ENCODE measurements at places on chromosomes 1 and 21. TPM values are rescaled to one million over a fixed set of nuclear protein-coding genes. Genes with fewer than 3 reads are reported as not detected.

- DNase-seq: peak; percentile 39
- H3K4me1 ChIP-seq: peaks cover 27% of the 10 kb centered on the region
- H3K27me3 ChIP-seq: no peaks in the 10 kb centered on the region
- peak overlapping the region; percentile 67 for H3K27ac ChIP-seq
- H3K4me3 ChIP-seq: no peak overlapping the region
- H3K36me3 ChIP-seq: no peaks in the 10 kb centered on the region
Observed at GRCh38 chr1:93811326-93812065, 67.5 kb downstream of the DNTTIP2 start.

DNA sequence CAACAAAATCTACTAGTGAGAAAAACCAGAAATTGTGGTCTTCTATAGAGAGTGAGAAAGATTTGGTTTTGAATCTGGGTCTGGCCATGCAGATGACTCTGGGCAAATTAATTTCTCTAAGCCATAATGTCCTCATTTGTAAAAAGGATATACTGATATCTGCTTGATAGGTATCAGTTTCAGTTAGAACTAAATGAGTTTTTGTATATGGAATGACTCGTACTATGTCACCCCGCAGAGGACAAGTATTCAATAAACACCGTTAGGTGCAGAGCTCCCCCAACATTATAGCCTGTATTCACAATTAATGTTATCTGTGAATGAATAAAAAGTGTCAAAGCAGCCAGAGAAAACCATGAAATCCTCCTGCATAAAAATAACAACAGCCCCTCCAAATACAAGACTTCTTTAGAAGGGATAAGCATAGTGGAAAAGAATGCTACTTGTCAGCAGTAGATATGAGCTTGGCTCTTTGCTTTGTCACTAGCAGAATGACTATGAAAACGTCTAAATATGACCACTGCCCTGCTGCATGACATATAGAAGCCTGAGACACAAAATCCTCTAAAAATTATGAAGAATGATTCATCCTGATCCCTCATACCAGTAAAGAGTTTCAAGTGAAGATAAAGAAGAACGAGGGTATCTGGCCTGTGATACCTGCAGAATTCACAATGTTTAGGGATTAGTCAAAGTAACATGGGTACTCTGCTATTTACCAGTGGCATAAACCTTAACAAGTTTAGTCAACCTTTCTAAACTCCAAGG lies 17.8 kb downstream of the SCAF4 start:
- no peak for DNase-seq
- no peak overlapping the region for H3K4me3 ChIP-seq
- no peaks in the 10 kb centered on the region for H3K27me3 ChIP-seq
- H3K27ac ChIP-seq: peak overlapping the region; percentile 33

DNA sequence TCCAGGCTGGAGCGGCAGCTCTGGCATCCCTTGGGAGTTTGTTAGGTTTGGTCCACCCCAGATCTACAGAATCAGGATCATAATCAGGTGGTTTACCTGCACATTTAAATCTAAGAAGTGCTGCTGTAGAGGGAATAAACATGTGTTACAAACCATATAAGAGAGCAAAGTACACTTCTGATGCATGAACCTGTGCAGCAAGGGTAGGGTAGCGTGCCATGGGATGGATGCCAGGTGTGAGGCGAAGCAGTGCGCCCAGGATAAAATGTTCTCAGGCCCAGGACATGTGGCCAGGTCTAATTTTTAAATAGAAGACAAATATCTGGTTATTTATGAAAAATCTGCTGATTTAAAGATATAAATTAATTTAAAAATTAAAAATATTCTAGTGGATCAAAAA lies 308.8 kb upstream of the USP24 start:
- H3K4me1 ChIP-seq: no peaks in the 10 kb centered on the region
- no peaks in the 10 kb centered on the region for H3K27me3 ChIP-seq
- no peaks in the 10 kb centered on the region for H3K36me3 ChIP-seq

DNA sequence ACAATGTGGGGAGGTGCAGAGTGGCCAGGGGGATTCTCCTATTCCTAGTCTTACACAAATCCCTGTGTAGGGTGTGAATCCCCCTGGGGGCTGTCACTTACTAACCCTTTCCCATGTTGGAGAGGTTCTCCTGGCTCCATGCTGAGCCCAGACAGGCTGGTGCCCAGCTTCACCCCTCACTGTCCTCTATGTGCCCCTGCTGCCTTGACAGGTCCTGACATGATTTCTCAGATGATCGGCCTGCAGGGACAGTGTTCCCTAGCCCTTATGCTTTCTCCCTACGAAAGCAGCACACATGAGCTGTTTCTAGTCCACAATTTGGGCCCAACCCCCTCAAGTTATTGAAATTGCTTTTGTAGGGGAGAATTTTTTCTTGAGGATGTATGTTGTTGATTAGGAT lies 68.9 kb upstream of the FAM78B start:
- no peak overlapping the region for H3K27ac ChIP-seq
- no peaks in the 10 kb centered on the region for H3K4me1 ChIP-seq
- DNase-seq: no peak
- H3K4me3 ChIP-seq: no peak overlapping the region
- H3K27me3 ChIP-seq: no peaks in the 10 kb centered on the region

CAPN9 gene
- 13.2 TPM for total RNA-seq

EPHA10 gene
- total RNA-seq: 1.7 TPM

GNG12 gene
- total RNA-seq: 68.4 TPM

ATP1A1 gene
- 561 TPM for total RNA-seq

Measured in lung (tissue), 17 donors.